Natural killer cell treated with Interleukin-12 subunit alpha and Interleukin-12 subunit beta and Interleukin-15 and Interleukin-18, amount 100 ng/mL, for 72 hours (primary cell): ENCODE measurements at places on chromosomes 3 and 15.

GRCh38 chr15:88625943-88626741, 5.0 kb downstream of the AEN start:
- DNase-seq, result no peak

DNA sequence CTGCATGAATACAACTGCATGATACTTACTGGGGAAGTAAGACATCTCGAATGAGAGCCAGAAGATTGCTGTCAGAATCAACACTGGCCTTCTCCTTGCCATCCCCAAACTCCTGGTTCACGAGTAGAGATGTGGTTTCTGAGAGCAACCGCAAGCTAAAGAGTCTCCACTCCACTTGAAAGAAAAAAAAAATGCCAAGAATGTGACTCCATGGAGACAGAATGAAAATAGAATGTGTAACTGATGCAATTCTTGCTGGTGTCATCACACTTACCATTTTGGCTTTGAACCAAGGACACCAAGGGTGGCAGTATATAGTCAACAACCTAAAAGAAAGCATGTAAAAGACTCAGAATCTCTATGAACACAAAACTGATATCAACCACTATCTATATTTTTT, 280.4 kb downstream of the ULK4 start:
- no peak for DNase-seq

DNA sequence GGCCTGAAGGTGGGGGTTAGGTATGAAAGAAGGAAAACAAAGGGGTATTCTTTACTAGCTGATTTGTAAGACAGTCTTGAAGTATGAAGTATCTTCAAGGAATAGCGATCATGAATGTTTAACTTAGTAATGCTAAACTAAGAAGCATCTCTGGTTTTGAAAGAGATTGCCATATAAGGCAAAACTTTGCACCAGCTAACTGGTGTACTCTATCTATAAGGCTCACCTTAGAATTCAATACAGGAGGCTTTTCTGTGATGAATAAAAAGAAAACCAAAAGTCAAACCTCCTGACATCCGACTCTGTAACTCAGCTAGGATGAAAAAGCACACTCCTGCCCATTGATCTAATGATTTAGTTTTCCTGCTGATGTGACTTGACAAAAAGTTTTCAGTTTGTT, 54.7 kb downstream of the FOXP1 start:
- no peak for DNase-seq

DNA sequence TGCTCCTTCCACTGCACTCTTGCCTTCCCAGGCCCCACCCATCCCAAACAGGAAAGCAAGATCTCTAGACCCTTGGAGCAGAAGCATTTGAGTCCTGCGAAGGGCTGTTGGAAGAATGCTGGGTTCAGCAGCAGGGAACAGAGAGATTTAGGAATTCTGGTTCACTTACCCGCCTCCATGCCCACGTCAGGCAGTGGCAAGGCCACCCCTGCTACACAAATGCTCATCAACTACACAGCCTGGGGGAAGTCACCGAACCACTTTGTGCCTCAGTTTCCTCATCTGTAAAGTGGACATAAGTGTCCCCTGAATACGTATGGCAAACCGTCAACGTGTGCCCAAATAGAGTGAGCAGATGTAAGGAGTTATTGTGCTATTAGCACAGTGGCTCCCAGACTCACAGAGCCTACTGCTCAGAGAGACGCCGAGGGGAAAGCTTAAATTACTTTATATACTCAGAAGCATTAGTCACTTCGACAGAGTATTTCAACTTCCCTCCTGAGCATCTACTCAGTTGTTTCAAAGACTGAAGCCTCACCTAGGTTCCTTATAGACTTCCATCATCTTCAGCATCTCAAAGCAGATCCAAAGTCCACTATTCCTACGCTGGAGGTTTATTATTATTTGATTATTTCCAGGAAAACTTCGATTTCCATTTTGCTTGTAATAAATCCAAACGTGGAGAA, 905 bp downstream of the HOMER2 start:
- no peak for DNase-seq
